Activated CD4-positive, alpha-beta memory T cell treated with anti-CD3 and anti-CD28 coated beads for 36 hours (primary cell): ENCODE measurements at places on chromosomes 5 and 9.
A peak's percentile ranks its signal among the peaks of the same experiment; 100 is the strongest.

- peaks cover 2% of the 10 kb centered on the region for H3K4me1 ChIP-seq
- H3K4me3 ChIP-seq: no peak overlapping the region
- no peaks in the 10 kb centered on the region for H3K36me3 ChIP-seq
- H3K27me3 ChIP-seq: no peaks in the 10 kb centered on the region
These were observed 66.8 kb upstream of the IL17B start for GRCh38 chr5:149445739-149446369.

DNA sequence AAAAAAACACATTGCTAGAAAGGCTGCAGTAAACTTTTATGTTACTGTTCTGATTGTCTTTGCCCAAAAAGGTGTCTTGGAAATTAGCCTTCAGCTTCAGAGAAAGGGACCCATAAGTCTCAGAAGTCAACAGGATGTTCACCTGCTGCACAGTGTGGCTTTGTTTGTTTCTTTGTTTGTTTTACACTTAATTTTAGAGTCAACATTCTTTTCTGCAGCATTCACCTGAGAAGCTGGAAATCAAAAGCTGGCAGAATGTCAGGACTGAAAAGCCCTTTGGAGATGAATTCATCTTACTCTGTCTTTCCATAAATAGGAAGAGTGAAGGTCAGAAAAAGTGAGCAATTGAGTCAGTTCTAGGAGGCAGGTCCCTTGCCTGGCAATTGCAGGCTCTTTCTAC lies 170.0 kb downstream of the PAPPA start:
- H3K4me3 ChIP-seq: no peak overlapping the region
- no peaks in the 10 kb centered on the region for H3K36me3 ChIP-seq
- H3K27ac ChIP-seq: no peak overlapping the region
- no peak for DNase-seq
- no peaks in the 10 kb centered on the region for H3K27me3 ChIP-seq

DNA sequence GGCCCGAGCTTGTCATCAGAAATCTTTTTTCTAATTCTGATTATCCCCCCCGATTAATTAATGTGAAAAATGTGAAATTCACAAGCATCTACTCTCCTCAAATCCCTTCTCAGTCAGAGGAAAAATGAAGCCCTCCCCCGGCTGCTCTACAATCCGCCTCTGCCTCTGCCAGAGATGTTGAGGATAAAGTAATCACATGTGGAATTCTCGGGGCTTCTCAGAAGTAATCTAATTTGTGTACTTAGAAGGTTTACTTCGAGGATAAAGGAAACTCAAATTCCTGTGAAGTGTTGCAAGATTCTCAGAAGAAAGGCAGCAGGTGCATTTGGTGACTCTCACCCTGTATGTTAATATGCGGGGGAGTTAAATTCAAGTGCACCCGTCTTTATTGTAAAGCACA lies 726.1 kb upstream of the ADAMTS16 start:
- H3K36me3 ChIP-seq: no peaks in the 10 kb centered on the region
- H3K27ac ChIP-seq: no peak overlapping the region
- DNase-seq: no peak
- no peaks in the 10 kb centered on the region for H3K4me1 ChIP-seq
- H3K4me3 ChIP-seq: no peak overlapping the region

- H3K36me3 ChIP-seq: no peaks in the 10 kb centered on the region
- no peak overlapping the region for H3K4me3 ChIP-seq
- peaks cover 4% of the 10 kb centered on the region for H3K27me3 ChIP-seq
- no peak for DNase-seq
- no peak overlapping the region for H3K27ac ChIP-seq
These were observed 105.5 kb upstream of the TSLP start for GRCh38 chr5:110965773-110966581.

- DNase-seq: no peak
- no peak overlapping the region for H3K27ac ChIP-seq
- H3K36me3 ChIP-seq: no peaks in the 10 kb centered on the region
- H3K4me3 ChIP-seq: no peak overlapping the region
- H3K4me1 ChIP-seq: no peaks in the 10 kb centered on the region
These were observed 47.2 kb upstream of the DAB2IP start for GRCh38 chr9:121604242-121604641.

- H3K4me1 ChIP-seq: peaks cover 1% of the 10 kb centered on the region
- no peak overlapping the region for H3K27ac ChIP-seq
- H3K36me3 ChIP-seq: no peaks in the 10 kb centered on the region
- peaks cover 6% of the 10 kb centered on the region for H3K27me3 ChIP-seq
- no peak overlapping the region for H3K4me3 ChIP-seq
- DNase-seq: no peak
These were observed 287.4 kb upstream of the ACTBL2 start for GRCh38 chr5:57770039-57770438.

GRCh38 chr9:33114746-33115145 lies 38.3 kb upstream of the SMU1 start:
- H3K36me3 ChIP-seq: peaks cover 33% of the 10 kb centered on the region
- H3K27me3 ChIP-seq: no peaks in the 10 kb centered on the region
- H3K27ac ChIP-seq: no peak overlapping the region
- peaks cover 25% of the 10 kb centered on the region for H3K4me1 ChIP-seq
- DNase-seq: no peak

GRCh38 chr5:10334831-10335230 lies 18.7 kb upstream of the MARCHF6 start:
- H3K4me1 ChIP-seq: peaks cover 4% of the 10 kb centered on the region
- H3K27me3 ChIP-seq: peaks cover 31% of the 10 kb centered on the region
- no peak overlapping the region for H3K4me3 ChIP-seq
- no peaks in the 10 kb centered on the region for H3K36me3 ChIP-seq
- H3K27ac ChIP-seq: no peak overlapping the region

DNA sequence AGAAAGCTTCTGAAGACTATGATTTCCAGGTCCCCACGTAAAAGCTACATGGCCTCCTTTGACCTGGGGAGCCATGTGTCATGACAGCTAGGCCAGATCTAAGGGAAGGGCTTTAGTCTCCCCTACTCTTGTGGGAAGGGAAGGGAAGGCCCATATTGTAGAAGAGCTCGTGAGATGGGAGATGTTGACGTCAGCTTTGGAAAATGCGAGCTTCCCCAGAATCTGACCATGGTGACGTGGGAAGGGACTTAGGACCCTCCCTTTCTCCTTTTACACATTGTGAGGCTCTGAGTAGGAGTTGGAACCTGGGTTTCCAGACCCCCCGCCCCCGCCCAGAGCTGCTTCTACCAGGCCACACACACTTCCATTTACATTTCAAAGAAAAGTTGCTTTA lies 165.5 kb downstream of the SYK start:
- H3K27ac ChIP-seq: no peak overlapping the region
- no peak overlapping the region for H3K4me3 ChIP-seq
- DNase-seq: no peak
- no peaks in the 10 kb centered on the region for H3K36me3 ChIP-seq

GRCh38 chr5:143016777-143017516 lies 246.8 kb downstream of the ARHGAP26 start:
- peak; percentile 73 for DNase-seq
- H3K36me3 ChIP-seq: peaks cover 15% of the 10 kb centered on the region
- peaks cover 22% of the 10 kb centered on the region for H3K4me1 ChIP-seq
- H3K4me3 ChIP-seq: no peak overlapping the region

DNA sequence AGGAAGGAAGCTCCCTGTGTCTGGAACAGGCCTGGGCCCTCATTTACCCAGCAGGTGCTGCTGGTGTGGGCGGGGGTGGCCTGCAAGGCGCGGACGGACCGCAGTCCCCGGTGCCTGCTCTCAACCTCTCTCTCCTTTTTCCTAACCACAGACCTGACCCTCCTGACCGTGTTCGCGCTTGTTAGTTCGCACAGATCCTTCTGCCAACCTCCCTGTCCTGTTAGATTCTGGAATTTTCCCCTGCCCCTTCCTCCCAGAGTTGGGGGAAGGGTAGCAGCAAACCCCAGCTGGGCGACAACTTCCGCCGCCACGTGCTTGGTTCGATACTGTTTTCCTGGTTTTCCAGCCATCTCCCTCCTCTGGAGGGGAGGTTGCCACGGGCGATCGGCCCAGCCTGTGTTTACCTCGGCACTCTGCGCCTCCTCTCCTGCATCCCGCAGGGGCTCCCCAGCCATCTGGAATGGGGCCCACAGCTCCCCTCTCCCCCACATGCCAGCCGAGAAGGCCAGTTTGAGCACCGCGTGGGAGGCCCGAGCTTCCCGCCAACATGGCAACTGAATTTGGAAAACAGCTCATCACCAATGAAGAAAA lies 70.8 kb upstream of the UNC5A start:
- H3K4me1 ChIP-seq: peaks cover 14% of the 10 kb centered on the region
- H3K4me3 ChIP-seq: no peak overlapping the region
- DNase-seq: no peak
- no peak overlapping the region for H3K27ac ChIP-seq
- peaks cover 51% of the 10 kb centered on the region for H3K27me3 ChIP-seq
- H3K36me3 ChIP-seq: no peaks in the 10 kb centered on the region

DNA sequence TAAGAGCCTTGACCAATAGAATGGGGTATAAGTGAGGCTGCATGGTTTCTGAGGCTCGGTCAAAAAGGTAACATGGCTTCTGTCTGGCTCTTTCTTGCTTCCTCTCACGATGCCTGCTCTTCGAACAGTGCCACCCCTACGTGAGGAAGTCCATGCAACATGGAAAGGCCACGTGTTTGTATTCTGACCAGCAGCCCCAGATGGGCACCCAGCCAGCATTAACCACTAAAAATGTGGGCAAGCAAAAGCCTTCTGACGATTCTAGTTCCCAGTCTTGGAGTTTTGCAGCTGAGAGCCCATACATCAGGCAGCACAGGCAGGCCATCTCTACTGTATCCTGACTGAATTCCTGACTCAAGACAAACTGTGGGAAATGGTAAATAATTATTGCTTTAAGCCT lies 24.2 kb upstream of the NREP start:
- no peak for DNase-seq
- no peak overlapping the region for H3K4me3 ChIP-seq
- no peaks in the 10 kb centered on the region for H3K36me3 ChIP-seq
- no peaks in the 10 kb centered on the region for H3K27me3 ChIP-seq
- no peaks in the 10 kb centered on the region for H3K4me1 ChIP-seq
- H3K27ac ChIP-seq: no peak overlapping the region

DNA sequence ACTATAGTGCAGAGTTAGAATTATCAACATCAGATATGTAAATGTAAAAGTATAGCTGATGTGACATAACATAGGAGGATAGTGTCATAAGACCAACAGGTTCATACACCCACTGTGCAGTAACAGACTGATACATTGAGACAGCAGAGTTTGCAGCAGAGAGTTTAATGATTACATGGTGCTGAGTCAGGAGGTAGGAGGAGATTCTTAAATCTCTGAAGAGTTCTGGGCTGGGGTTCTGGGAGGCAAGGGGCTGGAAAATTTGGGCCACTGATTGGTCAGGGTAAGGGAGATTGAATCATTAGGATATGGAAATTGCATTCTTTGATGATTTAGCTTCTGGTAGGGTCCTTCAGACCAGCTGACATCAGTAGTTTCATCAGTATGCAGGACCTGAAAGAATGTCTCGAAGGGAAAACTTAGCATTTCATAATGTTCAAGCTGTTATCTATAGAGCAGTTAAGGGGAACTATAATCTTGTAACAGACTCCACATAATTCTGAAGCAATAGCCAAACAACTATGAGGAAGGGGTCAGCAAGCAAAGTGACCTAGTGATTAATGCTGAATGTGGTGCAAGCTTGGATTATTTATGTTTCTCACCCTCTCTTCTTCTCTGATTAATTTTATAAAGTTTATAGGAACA lies 35.6 kb downstream of the CCL28 start:
- H3K36me3 ChIP-seq: peaks cover 24% of the 10 kb centered on the region
- no peaks in the 10 kb centered on the region for H3K27me3 ChIP-seq
- no peak for DNase-seq
- H3K4me1 ChIP-seq: no peaks in the 10 kb centered on the region

GRCh38 chr5:1111727-1112289 lies at the start of gene SLC12A7:
SLC12A7 (minus strand) TSS chr5:1112063; CDS start chr5:1111991, 72 bp downstream.
- DNase-seq: peak; percentile 71
- H3K27ac ChIP-seq: peak within 1 kb of the TSS; percentile 54
- no peaks in the 10 kb centered on the region for H3K27me3 ChIP-seq
- H3K36me3 ChIP-seq: no peaks in the 10 kb centered on the region

GRCh38 chr5:72501488-72501887 lies 5.7 kb downstream of the ZNF366 start:
- no peak overlapping the region for H3K27ac ChIP-seq
- no peaks in the 10 kb centered on the region for H3K4me1 ChIP-seq
- H3K4me3 ChIP-seq: no peak overlapping the region
- DNase-seq: no peak

DNA sequence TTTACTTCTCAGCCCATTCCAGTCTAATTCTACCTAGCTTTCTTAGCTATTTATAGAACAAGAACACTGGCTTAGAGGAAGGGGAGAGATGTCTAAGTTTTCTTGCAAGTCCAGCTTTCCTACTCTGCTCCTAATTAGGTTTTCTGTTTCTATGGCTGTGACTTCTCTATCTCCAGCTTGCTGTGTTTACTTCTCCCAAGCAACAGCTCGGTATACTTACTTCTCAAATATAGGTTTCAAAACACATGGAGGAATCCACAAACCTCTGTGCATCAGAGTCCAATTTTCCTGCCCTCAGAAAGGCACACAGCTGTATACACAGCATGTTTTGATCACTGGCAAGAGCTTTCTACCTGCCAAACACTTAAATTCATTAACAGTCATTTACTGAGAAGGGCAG lies 17.4 kb upstream of the HMGCR start:
- H3K27ac ChIP-seq: no peak overlapping the region
- H3K4me1 ChIP-seq: peaks cover 14% of the 10 kb centered on the region
- no peaks in the 10 kb centered on the region for H3K36me3 ChIP-seq
- no peak for DNase-seq

DNA sequence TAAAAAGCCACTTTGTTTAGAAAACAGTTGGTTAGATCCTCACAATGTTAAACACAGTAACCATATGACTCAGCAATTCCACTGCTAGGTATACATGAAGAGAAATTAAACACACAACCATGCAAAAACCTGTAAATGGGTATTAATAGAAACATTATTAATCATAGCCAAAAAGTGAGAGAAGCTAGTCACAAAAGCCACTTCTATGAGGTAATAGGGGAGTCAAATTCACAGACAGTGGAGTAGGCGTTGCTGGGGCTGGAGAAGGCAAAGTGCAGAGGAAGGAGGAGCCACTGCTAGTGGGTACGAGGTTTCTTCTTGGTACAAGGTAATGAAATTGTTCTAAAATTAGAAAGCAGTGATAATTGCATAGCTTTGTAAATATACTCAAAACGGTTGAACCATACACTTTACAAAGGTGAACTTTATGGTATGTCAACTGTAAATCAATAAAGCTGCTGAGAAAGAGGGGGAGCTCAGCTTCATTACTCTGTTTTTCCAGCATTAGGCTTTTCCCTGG lies 364.4 kb downstream of the GADD45G start:
- H3K27ac ChIP-seq: no peak overlapping the region
- H3K27me3 ChIP-seq: peaks cover 4% of the 10 kb centered on the region
- H3K36me3 ChIP-seq: no peaks in the 10 kb centered on the region

DNA sequence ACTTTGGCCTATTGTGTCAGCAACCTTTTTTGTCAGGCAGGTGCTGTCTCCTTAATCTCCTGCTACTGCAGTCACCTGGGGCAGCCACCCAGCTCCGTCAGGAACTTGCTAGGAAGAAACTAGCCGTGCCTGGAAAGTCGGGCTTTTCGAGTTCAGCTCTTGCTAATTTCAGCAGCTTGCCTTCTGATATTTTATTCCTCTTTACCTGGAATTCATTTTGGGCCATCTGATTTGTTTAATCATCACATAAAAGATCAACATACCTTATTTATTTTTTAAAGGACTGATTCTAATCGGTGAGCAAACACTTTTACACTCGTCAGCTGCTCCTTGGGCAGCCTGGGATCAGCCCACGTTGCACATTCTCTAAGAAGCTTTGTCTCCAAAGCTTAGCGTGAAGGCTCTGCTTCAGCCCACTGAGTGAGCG lies 42.2 kb downstream of the PRLR start:
- no peaks in the 10 kb centered on the region for H3K36me3 ChIP-seq
- no peak overlapping the region for H3K27ac ChIP-seq
- H3K4me1 ChIP-seq: no peaks in the 10 kb centered on the region
- H3K4me3 ChIP-seq: no peak overlapping the region

- no peak overlapping the region for H3K27ac ChIP-seq
- H3K36me3 ChIP-seq: no peaks in the 10 kb centered on the region
- no peak for DNase-seq
- H3K27me3 ChIP-seq: peaks cover 1% of the 10 kb centered on the region
- H3K4me1 ChIP-seq: no peaks in the 10 kb centered on the region
These were observed 72.0 kb upstream of the CTSL start for GRCh38 chr9:87653941-87654340.
